Activated T-helper 9 cell treated with anti-CD3 and anti-CD28 coated beads, Interleukin-2, amount 50 U/mL, for 16 hours (primary cell): ENCODE measurements at places on chromosomes 6 and 20.
A peak's percentile ranks its signal among the peaks of the same experiment; 100 is the strongest.

GRCh38 chr6:51289041-51289440 is 470.4 kb downstream of the TFAP2B start:
- no peak for DNase-seq

DNA sequence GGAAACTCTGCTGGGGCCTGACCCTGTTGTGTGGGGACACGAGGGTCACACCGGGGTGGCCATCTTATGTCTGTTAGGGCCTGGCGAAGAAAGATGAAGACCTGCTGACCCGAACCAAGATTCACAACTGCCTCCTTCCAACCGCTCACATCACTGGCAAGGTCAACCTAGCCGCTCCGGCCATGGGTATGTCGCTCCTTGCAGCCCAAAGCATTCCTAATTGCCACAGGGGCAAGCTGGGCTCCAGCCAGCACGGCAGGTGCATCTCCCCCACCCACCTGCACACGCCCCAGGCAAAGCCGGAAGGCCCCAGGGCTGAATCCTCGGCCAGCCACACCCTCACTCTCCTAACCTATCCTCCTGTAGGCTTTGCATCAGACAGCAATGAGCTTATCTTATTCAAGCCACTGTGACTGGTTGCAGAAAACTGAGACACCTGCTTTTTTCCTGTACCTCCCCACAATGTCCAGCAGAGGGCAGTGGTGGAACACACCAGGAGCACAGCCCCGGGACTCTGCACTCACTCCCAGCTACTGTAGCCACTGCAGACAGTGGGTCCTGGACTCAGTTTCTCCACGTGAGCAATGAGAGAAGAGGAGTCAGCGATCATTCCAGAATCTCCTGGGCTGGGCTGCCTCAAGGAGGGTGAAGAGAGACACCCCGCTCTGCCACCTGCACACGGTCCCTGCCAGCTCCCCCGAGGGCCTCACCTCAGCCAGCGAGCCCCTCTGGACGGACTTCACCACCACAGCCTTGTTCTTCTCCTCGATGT is 170.2 kb downstream of the PREX1 start:
- DNase-seq, result peak; percentile 43

DNA sequence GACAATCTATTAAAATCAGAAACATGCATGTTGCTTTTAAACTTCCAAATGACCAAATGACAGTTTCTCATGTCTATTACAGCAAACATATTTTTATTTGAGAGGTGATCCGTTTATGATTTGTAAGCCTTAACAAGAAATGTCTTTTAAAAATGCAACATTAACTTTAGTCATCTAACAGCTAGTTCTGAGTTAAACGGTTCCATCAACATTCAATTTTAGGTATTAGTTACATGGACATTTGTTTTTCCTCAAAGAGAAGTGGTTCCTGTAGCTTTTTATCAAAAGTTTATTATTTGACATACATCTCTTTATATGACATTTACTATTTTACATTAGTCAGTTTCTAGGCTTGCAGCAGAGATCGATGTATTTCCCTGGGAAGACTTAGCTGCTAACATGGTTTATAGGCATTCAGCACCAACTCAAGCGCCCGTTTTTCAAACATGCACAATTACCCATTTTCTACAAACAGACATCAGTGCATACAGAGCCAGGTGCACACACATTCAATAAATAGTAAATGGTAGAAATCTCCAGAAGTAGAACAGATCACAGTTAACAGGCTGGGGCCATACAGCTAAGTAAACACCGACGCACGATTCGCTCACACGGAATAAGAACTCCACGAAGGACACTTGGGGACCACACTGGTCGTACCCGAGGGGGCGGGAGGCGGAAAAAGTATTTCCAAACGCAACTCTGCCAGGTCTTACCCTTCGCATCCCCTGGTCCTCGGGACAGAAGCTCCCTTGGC is 882 bp downstream of the CNR1 start:
- DNase-seq, result no peak

- no peak for DNase-seq
Observed at GRCh38 chr20:57195469-57196100, 70.9 kb downstream of the BMP7 start.

DNA sequence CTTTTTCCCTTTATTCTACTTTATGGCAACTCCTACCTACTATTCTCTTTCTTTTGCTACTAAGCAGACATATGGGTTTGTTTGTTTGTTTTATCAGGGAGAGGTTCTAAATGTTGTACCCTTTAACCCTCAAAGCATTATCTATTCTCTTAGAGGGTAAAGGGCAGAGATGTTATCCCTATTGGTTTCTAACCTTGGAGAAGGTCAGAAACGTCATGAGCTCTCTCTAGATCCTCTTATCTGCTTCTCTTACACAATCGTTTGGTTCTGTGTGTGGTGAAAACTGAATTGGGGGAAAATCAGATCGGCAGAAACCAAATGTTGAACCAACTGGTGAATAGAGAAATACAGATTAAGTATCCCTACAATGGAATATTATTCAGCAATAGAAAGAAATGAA is 6.4 kb upstream of the MPC1 start:
- DNase-seq, result no peak

GRCh38 chr20:6420336-6420735 is 297.5 kb upstream of the FERMT1 start:
- no peak for DNase-seq

- no peak for DNase-seq
Observed at GRCh38 chr6:56954403-56955170, at the start of gene BEND6. BEND6 (plus strand) TSS chr6:56955107; CDS start chr6:56981811, 26,704 bp downstream.

- no peak for DNase-seq
Observed at GRCh38 chr6:18509871-18510643, 122.9 kb downstream of the RNF144B start.

DNA sequence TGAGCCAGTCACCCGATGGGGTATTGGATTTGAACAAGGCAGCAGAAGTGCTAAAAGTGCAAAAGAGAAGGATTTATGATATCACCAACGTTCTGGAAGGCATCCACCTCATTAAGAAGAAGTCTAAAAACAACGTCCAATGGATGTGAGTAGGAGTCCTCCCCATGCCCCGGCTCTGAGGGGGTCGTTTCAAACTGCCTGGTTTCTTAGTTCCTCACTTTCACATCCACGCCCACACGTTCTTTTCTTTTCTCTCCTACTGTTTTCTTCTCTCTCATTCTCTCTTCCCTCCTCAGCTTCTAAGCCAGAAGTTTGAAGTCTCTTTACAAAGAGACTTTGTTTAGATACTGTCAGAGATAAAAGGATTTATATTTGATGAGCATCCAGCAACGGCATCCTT is 53.0 kb upstream of the CDKAL1 start:
- DNase-seq, result no peak

- DNase-seq, result no peak
Observed at GRCh38 chr6:53692172-53692571, 26.6 kb upstream of the KLHL31 start.
